Brain microvascular endothelial cell (primary cell): ENCODE measurements at places on chromosomes 16 and 17.
A peak's percentile ranks its signal among the peaks of the same experiment; 100 is the strongest.

DNA sequence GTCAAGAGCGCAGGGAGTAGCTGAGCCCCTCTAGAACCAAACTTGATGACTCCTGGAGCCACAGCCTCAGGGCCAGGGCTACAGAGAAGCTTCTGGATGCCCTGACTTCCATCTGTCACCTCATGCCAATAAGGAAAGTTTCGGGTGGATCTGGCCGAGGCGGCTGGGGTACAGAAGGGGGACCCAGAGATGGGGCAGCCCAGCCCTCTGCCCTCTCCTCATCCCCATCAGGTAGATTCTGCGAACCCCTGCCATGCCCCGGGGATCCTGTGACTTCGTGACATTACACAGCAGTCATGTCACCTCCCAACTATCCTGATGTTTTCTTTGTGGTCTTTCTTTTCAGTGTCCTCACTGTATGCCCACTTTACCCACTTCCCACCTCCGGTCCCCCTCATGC is 114.4 kb downstream of the CCDC182 start:
- no peak for DNase-seq

GRCh38 chr16:77675464-77676324 is 46.6 kb upstream of the NUDT7 start:
- DNase-seq: peak; percentile 69

- DNase-seq: peak; percentile 68
Observed at GRCh38 chr17:50479522-50480141, 972 bp downstream of the RSAD1 start.

DNA sequence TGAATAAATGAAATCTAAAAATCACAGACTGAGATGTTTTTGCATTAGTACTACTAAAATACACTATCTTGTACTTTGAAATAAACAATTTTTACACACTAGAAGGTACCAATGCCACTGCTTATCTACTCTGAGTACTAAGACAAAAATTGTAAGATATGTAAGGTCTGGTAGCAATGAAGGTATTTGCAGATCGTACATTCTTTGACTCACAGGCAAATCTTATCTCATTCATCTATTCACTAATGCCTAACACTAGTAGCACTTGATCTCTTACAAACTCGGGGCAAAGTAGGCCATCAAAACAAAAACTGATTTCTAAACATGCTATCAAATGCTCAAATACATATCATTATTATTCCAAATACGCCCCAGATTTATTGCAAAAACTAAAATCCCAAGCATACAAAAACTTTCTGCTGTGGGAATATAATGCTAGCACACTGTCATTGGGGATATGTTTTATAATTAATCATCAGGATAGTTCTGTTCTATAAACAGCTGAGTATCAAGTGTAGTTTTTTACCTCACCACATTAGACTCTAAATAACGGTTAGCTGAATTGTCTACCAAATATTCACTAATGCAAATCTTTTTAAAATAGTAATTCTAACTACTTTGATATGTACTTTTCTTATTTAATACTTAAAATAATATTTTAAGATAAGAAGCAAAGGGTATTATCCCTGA is 68.0 kb downstream of the MED13 start:
- no peak for DNase-seq

DNA sequence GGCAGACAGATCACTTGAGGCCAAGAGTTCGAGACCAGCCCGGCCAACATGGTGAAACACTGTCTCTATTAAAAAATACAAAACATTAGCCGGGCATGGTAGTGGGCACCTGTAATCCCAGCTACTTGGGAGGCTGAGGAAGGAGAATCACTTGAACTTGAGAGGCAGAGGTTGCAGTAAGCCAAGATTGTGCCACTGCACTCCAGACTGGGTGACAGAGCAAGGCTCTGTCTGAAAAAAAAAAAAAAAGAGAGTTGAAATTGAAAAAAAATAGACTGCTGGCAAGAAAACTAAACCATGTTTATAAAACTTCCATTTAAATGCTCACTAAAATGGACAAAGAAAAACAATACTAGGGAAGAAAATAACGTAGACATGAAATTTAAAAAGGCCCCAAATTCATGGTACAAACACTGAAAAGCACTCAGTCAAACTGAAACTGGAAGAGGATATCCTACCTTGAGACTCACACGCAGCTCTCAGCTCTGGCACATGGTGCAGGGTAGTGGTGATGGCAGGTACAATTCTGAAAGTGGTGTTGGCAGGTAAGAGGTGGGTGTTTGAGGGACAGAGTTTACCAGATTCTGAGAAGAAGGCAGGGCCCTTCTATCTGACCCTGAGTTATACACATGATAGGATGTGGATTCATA is 19.3 kb downstream of the CNTROB start:
- no peak for DNase-seq

DNA sequence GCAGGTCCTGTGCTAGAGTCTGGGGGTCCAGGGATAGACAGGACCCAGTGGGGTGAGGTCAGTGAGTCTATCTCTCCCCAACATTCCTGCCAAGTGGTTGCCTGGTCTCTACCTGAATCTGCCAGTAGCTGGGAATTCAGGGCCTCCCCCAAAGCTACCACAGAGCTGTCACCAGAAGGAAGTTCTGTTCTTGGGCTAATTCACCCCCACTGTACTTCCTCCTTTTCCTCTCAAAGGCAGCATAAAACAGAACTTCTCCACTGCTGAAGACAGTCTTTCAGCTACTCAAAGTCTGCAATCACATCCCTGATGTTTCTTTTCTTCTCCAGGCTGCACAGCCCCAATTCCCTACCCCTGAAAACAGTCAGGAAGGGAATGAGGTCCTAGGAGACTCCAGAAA is 8.7 kb downstream of the CAMTA2 start:
- no peak for DNase-seq

GRCh38 chr17:14833201-14833785 is 431.8 kb downstream of the PMP22 start:
- peak; percentile 69 for DNase-seq

- no peak for DNase-seq
Observed at GRCh38 chr16:85820604-85821372, 21.3 kb downstream of the COX4I1 start.

DNA sequence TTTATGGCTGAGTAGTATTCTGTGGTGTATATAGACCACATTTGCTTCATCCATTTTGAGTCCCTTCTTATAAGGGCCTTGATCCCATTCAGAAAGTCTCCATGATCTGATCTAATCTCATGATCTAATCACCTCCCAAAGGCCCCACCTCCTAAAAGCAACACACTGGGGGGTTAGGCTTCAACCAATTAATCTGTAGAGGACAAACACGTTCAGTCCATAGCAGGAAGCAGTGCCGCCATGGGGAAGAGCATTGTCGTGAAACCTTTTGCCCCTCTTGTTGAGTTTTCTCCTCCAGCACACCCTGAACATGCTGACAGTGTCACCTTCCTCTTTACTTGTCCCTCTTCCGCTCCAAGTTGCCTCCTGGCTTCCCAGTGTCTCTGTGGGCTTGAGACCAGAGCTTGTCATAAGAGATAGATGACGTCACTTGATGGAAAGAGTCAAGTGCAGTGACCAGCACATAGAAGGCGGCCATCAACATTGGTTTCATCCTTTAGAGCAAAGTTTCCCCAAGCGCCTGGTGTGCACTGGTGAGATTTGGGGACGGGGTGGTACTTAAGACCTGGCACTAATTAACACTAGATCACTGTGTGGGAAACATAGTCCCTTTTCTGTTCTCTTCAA is 74.1 kb downstream of the PRKCB start:
- DNase-seq: no peak

GRCh38 chr17:17778308-17779014 is 58.3 kb downstream of the SREBF1 start:
- no peak for DNase-seq

GRCh38 chr17:66533572-66533971 is 231.2 kb downstream of the PRKCA start:
- DNase-seq: peak; percentile 63

GRCh38 chr16:67954421-67955196 is 10.7 kb upstream of the LCAT start:
- DNase-seq: no peak

- DNase-seq: no peak
Observed at GRCh38 chr17:35811759-35812158, 2.5 kb downstream of the TAF15 start.

DNA sequence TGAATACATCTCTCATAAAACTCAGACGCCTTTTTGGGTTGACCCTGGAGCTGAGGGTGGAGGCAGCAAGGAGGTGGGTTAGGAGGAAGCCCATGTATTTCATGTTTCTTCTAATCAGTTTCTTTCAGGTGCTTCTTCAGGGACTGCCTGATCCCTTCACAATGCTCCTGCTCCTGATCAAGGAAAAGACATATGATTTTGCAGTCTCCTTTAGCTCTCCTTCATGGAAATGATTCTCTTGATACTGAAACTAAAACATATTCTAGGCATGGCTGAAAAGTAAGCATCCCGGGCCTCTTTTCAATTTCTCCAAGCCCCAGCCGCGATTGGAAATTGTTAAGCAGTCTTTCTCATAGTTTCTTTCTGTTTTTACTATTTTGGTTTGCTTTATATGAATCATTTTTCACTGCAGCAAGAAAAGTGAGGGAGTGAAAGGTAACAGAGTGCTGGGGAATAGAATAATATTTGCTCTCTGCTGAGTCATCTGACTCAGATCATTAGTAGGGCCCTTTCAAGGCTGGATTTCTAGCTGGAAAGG is 730.7 kb downstream of the CDH11 start:
- peak; percentile 37 for DNase-seq

- no peak for DNase-seq
Observed at GRCh38 chr17:74777901-74778515, 1.9 kb upstream of the NAT9 start.
